ENCODE measurements at places on chromosomes 7 and 10.
A peak's percentile ranks its signal among the peaks of the same experiment; 100 is the strongest.

- DNase-seq: no peak
Measured at GRCh38 chr10:68135362-68135761, 26.1 kb downstream of the MYPN start.

GRCh38 chr7:54967377-54967776 is 51.4 kb upstream of the EGFR start:
- DNase-seq: no peak

GRCh38 chr10:120483006-120483405 is 26.0 kb downstream of the PLPP4 start:
- DNase-seq: no peak

DNA sequence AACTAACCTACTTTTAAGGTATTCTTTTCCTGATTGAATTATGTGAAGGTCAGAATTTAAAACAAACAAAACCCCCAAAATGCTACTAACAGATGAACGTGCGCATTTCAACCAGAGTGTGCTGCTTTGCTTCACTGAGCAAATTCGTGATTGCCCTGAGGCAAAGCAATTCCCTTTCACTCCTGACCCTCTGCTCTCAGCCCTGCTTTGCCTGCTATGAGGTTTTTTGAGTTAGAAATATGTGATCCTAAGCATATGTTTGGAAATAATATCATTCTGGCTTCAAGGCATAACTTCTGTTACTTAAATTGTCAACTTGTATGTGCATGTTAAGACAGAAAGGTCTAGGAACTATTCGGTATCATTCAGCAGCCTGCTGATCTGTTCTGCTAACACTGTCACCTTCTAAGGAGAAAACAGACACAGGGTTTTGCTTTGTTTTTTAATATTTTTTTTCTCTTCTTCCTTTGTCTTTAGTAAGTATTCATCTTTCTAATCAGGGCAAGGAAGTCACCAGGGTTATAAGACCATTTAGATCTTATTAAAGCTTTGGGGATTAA is 124.2 kb downstream of the GNAT3 start:
- DNase-seq: no peak

- DNase-seq: no peak
Measured at GRCh38 chr10:132849546-132850031, 63.6 kb upstream of the NKX6-2 start.

DNA sequence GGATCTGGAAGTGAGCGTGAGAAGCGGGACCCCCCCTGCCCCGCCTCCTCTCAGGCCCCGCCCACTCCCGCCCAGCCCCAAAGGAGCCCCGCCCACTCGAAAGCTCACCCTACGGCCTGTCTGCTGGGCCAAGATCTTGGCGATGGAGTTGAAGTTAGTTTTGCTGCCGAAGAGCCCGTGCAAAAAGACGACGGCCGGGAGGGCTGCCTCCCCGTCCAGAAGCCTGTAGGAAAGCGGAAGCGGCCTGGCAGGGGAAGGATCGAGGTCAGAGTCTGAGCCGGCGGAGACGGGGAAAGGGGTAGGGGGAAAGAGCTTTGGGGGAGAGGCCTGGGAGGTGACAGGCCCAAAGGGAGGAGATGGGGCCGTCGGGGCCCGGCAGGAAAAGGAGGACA is 386 bp downstream of the ABHD11 start:
- DNase-seq: peak; percentile 69

- no peak for DNase-seq
Measured at GRCh38 chr7:108605559-108606201, 36.0 kb downstream of the DNAJB9 start.

GRCh38 chr7:112005205-112005775 is 200.9 kb downstream of the DOCK4 start:
- DNase-seq: no peak

Data from cerebellum (tissue), 4 donors.